ENCODE measurements at places on chromosomes 12 and 14.

DNA sequence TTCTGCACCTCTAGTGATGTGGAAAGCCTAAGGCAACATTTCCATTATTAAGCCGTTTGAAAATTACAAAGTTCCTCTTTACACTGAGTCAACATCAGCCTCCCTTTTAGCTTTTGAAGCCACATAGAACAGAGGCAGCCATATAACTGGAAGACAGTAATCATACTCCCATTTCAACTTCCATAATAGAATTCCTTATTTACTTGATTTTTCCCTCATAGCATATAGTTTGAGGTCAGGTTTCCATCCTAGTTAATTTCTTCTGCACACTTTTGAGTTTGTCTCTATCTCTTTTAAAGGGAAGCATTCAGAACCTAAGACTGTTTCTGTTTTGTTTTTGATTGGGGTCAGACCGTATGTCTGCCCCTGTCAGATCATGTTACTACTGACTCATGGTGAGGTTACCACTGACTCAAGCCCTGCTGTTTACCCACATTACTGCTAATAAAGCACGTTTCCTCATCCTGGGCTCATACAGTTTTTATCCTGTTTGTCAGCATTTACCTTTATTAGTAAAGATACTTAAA, 161.0 kb downstream of the SLC38A4 start:
- no peak for DNase-seq

GRCh38 chr12:24015833-24016160, 66.3 kb upstream of the SOX5 start:
- DNase-seq = no peak

GRCh38 chr12:132216354-132216987, 72.2 kb downstream of the NOC4L start:
- no peak for DNase-seq

DNA sequence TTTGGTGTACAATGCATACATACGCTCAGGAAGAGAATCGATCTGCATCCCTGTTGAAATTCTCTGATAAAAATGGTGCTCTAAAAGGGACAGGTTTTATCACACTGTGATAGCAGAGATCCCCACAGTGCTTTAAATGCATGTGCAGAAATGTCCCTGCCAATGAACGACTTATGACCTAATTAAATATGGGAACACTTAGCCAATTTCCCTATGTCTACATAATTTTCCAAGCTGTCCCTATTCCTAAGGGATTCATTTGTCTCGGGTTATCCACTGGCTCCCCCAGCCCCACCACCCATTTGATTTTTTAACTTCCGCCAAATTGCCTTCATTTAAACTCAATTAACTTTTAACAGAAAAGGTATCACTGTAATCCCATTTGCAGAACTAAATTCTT, 284.6 kb downstream of the TMEM132D start:
- no peak for DNase-seq

GRCh38 chr12:52739963-52740362, 36.6 kb upstream of the KRT77 start:
- DNase-seq = no peak

GRCh38 chr14:70886421-70887206, 20.6 kb upstream of the PCNX1 start:
- DNase-seq = peak; percentile 30

DNA sequence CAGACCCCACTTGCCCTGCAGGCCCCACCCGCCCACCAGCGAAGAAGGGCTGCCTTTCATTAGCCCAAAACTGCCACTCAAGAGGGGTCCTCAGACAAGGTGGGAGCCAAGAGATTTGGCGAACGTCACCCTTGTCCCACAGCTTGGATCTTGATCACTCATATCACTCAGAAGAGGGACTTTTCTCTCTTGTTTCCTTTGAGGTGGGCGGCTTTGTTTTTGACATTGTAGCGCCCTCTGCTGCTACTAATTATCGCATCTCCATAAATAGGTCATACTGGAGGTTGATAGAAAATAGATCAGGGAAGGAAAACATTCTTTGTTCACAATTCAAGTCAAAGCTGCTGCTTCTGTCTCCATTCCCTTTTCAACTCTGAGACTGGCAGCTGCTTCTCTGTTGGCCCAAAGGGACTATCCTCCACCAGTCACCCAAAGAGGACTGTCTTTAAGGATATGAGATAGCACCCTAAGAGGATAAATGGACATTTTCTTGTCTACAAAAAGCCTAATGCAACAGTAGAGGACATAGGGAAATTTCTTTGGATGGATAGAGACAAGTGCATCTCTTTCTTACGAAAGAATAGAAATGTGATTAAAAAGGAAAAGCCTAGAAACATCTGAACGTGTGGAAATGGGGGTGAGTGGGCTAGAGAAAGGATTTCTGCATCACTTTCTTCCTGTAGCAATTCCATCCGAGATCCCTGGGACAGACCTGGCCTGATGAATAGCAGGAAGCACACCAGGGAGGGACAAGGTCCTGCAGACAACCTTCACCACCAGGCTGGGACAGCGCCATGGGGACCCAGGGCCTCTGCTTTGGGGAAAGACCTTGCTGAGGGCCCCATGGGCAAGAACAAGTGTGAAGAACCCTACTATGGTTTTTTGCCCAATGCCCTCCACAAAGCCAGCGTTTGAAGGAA, 115.8 kb downstream of the DAD1 start:
- no peak for DNase-seq

DNA sequence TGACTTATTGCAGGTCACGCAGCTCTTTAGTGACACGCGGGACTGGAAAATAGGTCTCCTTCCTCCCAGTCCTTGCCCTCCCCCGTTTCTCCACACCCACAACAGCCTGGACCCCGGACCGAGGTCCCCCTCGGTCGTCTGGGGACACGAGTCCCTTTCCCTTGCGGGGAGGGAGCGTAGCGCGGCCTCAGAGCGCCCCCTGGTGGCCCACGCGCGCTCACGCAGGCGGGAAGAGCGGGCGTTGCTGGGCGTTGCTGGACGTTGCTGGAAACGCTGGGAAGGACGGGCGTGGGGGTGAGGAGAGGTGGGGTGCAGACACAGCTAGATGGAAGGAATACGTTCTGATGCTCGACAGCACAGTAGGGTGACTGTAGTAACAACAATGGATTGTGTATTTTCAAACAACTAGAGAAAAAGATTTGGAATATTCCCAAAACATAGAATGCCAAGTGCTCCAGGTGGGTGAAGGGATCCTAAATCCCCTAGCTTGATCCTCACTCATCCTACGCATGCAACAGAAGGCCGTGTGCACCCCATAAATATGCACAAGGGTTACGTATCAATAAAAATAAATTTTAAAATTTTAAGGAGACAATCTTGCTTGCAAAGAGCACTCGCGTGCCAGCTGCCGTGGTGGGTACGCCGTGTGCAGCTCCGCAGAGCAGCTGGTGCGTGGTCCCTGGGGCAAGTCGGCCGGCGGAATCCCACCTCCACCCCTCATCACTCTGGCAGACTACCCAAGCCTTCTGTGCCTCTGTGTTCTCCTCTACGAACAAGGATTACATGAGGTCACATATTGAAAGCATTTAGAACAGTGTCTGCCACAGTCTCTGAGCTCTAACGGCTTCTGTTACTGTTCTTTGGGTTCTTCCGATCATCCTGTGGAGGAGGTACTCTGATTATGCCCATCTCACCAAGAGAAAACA, 87.4 kb downstream of the B4GALNT3 start:
- no peak for DNase-seq

GRCh38 chr12:74790931-74791330, 253.3 kb downstream of the ATXN7L3B start:
- no peak for DNase-seq

DNA sequence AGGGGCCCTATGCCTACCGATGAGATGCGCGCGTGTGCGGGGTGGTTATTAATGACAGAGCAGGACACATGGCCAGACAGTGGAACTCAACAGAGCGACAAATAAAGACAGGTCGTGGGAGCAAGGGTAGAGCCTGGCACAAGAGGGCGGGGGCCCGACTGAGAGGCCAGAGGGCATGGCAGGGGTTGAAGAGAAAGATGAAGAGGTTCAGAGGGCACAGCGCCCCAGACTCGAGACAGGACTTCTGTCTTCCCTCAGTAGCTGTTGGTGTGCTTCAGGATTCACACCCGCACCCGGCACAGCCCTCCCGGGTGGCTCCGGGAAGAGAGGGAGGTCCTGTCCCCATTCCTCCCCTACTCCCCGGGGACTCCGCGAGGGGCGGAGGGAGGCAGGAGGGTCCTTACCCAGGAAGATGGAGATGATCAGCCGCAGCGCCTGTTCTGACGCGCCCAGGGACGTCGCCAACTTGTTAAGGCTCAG, 366 bp downstream of the LPCAT3 start:
- DNase-seq = no peak

GRCh38 chr12:76921100-76921471, 42.3 kb upstream of the CSRP2 start:
- no peak for DNase-seq

DNA sequence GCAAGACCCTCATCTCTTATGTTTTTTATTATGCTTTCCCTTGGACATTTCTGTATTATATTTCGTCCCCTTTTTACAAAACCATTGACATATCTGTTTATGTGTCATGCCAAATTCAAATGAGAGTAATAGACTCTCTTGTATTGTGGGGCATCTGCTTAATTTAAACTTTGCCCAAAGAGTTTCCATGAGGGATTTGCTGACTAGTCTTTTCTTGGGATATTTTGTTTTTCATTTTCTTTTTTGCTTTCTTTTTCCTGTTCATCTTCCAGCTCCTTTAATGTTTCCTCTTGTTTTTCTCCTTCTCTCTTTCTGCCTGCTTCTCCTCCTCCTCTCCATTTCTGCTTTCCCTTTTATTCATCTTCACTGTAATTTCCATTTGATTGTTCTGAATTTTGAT, 13.8 kb upstream of the ZNF26 start:
- DNase-seq = no peak

DNA sequence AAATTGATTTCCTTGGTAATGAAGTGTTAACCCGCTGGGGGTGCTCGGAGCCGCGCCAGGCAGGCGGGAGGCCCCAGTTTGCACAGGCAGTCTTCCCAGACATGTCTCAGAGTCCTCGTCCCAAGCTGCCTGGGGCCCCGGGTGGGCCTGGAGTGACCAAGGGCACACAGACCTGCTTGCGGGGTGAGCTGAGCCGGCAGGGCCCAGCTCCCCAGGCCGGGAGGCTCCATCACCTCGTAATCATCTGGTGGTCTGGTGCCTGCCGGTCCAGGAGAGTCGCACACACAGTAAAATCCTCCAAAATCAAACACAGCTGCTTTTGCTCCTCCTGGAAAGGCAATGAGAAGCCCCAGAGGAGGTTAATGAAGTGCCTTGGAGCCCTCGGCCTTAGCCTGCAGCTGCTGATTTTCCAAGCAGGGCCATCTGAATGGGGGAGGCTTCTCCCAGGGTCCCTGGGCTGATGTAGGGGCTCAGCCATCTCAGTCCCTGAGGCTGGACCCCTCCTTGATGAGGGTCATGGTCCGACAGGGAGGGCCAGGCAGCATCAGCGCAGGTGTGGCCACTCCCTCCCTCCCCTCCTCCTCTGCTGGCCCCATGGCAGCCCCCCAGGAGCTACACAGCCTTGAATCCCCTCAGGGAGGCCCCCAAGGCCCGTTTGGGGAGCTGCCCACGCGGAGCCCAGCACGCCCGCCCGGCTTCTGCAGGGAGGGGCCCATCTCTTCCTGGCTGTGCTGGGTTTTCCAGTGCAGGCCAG, 39.4 kb upstream of the FBRSL1 start:
- DNase-seq = no peak

DNA sequence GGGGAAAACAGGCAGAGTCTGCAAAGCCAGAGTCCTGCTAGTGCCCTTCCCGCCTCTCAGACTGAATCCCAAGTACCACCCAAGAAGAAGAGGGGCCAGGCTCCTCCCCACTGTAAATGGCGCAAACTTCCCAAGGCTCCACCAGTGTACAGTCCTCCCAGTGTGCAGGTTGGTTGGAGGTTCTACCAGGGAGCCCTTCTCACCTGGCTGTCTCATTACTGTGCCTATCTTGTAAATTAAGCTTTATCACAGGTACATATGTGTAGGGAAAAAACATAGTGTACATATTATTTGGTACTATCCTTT, 189.7 kb downstream of the FSCB start:
- DNase-seq = no peak

GRCh38 chr12:101592921-101593320, 1.9 kb upstream of the MYBPC1 start:
- DNase-seq = no peak

- no peak for DNase-seq
Measured at GRCh38 chr12:101021911-101022388, 188.1 kb downstream of the SLC5A8 start.

DNA sequence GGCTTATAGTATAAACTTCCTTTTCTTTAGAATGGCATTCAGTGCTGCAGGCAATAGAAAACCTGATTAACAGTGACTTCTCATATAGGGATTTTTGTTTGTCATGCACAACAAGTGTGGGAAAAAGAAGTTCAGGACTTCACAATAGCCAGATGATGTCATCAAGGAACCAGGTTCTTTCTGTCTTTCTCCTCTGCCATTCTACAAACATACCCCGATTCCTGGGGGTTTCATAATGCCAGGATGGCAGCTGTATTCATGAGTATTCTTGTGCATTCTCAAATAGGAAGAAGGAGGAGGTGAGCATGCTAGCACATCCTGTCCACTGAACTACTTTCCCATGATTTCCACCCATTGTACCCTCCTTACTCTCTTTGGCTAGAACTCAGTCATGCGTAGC, 182.7 kb upstream of the EEA1 start:
- DNase-seq = no peak

- DNase-seq = no peak
Measured at GRCh38 chr12:76547526-76547925, 12.0 kb downstream of the OSBPL8 start.

DNA sequence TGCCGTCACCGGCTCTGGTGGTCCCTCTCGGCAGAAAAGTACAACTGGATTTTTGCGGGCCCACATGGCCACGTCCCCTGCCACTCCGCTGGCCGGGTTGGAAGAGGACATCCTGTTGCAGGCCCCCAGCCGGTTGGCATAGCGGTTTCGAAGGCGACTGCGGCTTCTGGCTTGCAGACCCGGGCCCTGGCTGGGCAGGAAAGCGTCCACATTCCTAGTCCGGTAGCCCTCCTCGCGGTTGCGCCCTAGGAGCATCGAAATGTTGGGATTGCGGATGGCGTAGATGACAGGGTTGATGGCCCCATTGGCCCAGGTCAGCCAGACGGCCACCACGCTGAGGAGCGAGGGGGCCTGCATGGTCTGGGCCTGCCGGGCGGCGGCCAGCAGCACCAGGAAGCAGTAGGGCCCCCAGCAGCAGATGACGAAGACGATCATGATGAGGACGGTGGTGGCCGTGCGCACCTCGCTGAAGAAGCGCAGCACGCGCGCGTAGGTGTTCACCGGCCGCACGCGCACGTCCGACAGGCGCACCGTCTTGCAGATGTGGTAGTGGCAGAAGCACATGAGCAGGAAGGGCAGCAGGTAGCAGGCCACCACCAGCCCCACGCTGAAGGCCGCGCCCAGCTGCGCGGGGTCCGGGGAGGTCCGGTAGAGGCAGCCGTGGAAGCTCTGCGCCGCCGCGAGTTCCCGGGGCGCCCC, 1.2 kb downstream of the GPR135 start:
- DNase-seq = no peak

- no peak for DNase-seq
Measured at GRCh38 chr12:16685107-16685506, 79.1 kb upstream of the LMO3 start.

- DNase-seq = no peak
Measured at GRCh38 chr14:20501346-20501745, 4.0 kb upstream of the RNASE10 start.

GRCh38 chr12:110638796-110639195, 24.9 kb downstream of the TCTN1 start:
- no peak for DNase-seq

All from T-helper 22 cell (primary cell).